ENCODE measurements at places on chromosomes 12 and 14. TPM values are rescaled to one million over a fixed set of nuclear protein-coding genes. Genes with fewer than 3 reads are reported as not detected.

SRRM4 gene
- total RNA-seq, result not detected

PMCH gene
- not detected for total RNA-seq

SYT1 gene
- 0.85 TPM for total RNA-seq

BATF gene
- not detected for total RNA-seq

CLBA1 gene
- 13.6 TPM for total RNA-seq

FAM181A gene
- not detected for total RNA-seq

CFAP54 gene
- 3.4 TPM for total RNA-seq

ZNF384 gene
- 27.1 TPM for total RNA-seq

CLEC12A gene
- not detected for total RNA-seq

INHBE gene
- 0.85 TPM for total RNA-seq

SCNN1A gene
- total RNA-seq, result 0.85 TPM

ALG10 gene
- 11.0 TPM for total RNA-seq

RERGL gene
- total RNA-seq, result not detected

MLH3 gene
- total RNA-seq, result 22.0 TPM

SIX1 gene
- 2.8 TPM for total RNA-seq

ADAMTS20 gene
- total RNA-seq, result 0.12 TPM

PGF gene
- 129 TPM for total RNA-seq

TSPAN19 gene
- total RNA-seq, result not detected

BICDL1 gene
- not detected for total RNA-seq

NGB gene
- total RNA-seq, result not detected
